ENCODE measurements at places on chromosomes 4 and X.

DNA sequence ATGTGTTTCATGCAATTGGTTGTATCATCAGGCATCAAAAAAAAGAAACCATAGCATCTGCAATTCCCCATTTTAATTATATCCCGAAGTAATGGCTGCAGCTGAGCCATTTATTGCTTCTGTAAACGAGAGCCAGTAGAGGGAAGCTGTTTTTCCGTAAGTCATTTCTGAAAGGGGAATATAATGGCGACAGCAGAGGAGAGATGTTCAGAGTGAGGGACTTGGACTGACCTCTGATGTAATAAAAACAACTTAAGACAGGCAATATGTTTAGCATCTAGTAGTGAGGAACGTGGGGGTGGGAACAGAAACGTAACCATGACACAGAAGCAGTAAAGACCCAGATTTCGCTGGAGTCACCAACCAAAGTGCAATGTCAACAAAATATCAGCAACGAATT, 31.5 kb upstream of the NAA11 start:
- DNase-seq = no peak

GRCh38 chr4:89657931-89658700, 178.8 kb downstream of the SNCA start:
- DNase-seq = no peak

- DNase-seq = no peak
These were observed 37.0 kb downstream of the TNIP3 start for GRCh38 chr4:121127100-121127499.

DNA sequence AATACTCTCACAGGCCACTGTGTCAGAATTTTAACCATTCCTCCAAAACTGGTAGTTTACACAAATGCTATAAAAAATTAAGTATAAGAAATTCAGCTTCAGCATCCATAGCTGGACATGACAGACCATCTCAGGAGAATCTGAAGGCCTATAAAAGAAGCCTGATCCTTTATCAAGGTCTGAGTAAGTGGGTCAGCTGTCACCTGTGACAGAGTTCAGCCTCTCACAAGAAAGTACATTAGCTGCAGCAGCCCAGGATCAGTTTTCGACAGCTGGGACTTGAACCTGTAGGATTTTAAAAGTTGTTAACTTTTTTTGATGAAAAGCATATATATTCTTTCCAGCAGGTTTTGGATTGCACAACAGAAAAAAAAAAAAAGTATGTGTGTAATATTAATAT, 60.7 kb downstream of the PPP3CA start:
- no peak for DNase-seq

DNA sequence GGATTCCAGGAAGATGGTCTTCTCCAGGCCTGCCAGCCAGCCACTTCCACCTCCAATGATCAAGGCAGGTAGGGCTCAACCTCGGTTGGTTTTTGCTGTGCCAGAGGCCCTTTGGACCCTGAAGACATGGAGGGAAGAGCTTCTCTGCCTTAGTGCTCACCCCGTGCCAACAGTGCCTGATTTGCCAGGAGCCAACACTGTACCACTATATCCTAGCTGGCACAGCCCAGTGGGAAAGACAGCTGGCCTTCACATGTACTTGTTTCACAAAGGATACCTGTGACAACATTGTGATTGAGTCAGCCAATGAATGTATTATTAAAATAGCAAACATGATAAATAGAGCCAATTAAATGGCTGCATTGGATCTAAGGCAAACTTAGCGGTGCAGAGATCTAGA, 51.9 kb upstream of the PRPS1 start:
- no peak for DNase-seq

- no peak for DNase-seq
These were observed 202.1 kb downstream of the PTTG2 start for GRCh38 chr4:38162240-38162784.

DNA sequence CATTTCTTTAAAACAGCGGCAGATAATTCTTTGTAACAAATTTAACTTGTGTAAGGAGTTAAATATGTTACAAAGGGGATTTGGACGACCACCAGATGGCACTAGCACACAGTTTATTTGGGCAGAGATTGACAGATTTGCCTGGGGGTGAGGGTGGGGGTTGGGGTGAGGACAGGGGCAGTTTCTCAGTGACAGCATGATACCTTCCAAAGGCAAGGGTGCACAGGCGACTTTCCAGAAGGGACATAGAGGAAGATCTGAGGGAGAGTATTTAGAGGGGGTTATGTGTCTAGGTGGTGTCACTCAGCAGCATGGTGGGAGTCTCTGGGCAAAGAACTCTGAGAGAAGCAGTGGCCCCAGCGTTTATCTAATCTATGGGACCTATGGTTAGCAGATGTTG, 9.6 kb upstream of the TMA16 start:
- no peak for DNase-seq

DNA sequence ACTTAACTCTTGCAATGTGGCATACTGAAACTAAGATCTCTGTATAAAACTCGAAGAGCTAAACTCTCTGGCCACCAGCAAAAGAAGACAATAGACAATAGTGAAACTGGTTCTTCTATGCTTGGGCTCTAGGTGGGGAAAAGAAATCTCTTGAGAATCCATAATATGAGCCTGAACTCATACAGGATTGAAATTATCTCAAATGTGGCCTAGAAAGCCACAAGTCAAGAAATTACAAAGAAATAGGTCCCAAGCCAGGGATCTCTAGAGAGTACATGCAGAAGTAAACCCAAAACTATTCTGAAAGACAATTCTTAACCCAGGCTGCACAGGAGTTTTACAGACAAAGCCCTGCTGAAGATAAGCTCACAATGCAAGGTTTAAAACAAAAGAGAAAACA, 127.4 kb downstream of the ANAPC10 start:
- no peak for DNase-seq

DNA sequence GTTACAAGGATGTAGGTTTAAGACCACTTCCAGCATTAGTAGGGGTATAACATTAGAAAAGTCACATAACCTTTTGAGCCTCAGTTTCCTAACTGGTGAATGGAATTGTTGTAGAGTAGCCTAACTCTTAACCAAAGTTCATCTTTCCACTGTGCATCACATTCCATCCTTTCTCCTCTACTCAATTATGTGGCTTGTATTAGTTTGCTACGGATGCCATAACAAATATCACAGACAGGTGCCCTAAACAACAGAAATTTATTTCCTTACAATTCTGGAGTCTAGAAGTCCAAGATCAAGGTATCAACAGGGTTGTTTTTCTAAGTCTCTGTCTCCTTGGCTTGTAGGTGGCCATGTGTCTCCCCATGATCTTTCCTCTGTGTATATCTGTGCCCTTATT, 231.9 kb downstream of the RASL11B start:
- DNase-seq = no peak

- no peak for DNase-seq
These were observed 675.8 kb upstream of the SLIT2 start for GRCh38 chr4:19575924-19576323.

DNA sequence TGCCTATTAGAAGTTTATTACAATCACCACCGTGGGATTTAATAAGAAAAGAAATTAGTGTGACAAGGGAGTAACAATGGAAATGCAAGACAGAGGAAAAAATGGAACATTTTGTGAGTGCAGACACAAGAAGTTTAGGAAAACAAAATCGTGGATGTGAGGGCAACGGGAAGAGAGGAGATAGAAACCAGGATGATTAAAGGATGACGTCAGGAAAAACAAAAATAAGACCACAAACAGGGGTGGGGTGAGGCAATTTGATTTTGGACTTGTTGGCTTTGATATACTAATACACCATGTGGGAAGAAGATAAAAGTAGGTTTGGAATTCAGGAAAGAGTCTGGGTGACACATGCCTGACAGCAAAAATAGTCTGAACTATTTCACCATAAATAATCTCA, 38.2 kb upstream of the GPM6A start:
- no peak for DNase-seq

GRCh38 chrX:34656467-34656841, 631 bp downstream of the TMEM47 start:
- no peak for DNase-seq

DNA sequence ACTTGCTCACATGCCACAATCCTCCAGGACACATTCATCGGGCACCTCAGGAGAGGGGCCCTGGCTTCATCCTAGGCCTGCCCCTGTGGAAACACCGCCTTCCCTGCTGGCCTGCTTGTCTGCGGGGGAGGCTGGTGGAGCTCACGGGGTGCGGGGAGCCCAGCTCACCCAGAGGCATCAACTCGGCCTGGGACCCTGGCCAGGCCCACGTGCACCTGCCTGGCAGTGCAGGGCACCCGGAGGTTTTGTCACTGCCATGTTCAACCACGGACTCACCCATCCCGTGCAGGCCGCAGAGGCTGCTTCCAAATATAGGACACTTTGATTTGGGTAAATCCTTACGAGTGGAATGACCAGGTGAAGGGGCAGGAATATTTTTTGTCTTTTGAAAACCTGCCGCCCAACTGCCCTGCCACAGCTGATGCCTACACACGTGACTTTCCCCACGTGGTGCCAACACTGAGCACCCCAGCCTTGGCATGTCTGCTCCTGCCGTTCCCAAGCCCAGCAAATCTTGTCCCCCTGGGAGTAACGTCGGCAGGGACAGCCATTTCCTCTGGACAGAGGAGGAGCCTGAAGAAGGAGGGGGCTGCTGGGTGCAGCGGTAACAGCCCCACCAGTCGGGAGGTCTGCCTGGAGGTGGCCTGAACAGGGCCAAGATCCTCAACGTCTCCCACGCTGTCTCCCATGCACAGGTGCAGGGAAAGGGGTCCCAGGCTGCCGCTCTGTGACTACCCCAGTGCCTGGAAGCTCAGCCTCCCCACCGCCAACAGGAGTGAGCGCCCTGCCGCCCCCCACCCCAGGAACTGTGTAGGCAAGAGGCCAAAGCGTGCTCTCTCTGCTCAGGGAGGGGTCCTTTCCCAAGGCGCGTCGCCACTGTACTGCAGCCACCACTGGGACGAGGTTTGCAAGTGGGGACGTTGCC, 8.5 kb downstream of the MXD4 start:
- no peak for DNase-seq

DNA sequence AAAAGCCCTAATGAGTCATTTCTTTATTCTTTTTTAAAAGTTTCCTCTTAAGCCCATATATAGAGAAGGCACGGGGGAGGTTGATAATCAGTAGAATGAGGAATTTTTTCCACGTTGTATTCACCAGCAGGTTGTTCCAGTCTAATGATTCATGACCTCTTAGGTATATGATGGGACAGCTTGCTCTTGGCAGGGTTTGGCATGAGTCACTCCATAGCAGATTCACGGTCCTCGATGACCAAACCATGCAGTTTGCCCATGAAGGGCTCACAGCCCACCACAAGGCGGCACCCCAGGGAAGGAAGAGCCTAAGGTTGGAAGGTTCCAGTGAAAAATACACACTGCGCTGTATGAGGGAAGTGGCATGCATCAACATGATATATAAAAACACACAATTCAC, 623.8 kb upstream of the DIPK2B start:
- no peak for DNase-seq

DNA sequence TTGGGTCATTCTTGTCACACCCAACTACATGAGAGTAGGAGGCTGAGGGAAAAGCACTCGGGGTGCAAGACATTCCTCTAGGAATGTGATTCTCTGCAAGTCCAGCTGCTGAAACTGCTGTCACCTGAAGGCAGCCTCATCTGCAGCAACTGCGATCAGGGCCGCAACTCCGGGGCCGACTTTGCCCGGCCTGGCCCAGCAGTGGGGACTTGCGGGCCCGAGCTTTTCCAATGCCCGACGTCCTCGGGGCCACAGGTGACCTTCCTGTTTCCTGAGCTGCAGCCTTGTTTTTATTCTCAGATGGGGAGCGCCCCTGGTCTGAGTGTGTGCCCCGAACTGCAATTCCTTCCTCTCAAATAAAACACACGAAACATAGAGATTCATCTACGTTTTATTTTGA, 104.7 kb upstream of the NKX1-1 start:
- peak; percentile 5 for DNase-seq

Data from T-helper 17 cell (primary cell).